ENCODE measurements at places on chromosomes 1 and 21.

- no peak for DNase-seq
Observed at GRCh38 chr1:26302733-26303405, 3.6 kb downstream of the UBXN11 start.

- no peak for DNase-seq
Observed at GRCh38 chr1:44412601-44413000, 7.5 kb downstream of the RNF220 start.

GRCh38 chr1:184965439-184965838, 8.9 kb downstream of the NIBAN1 start:
- DNase-seq = no peak

DNA sequence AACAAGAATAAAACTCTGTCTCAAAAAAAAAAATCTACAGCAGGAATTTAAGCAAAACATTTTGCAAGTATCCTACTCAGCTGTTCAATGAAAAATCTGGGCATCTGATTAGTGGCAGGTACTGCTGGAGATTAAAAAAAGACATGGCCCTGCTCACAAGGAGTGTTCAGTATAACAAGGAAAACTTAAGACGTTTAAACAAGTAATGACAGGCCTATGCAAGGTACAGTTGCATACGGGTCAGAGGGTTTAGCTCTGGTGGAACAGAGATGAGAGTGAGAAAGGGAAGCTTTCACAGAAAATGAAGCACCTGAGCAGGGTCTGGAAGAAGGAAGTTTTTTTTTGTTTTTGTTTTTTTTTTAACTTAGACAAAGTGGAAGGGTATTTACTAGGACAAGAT, 23.0 kb downstream of the SNRNP40 start:
- no peak for DNase-seq

DNA sequence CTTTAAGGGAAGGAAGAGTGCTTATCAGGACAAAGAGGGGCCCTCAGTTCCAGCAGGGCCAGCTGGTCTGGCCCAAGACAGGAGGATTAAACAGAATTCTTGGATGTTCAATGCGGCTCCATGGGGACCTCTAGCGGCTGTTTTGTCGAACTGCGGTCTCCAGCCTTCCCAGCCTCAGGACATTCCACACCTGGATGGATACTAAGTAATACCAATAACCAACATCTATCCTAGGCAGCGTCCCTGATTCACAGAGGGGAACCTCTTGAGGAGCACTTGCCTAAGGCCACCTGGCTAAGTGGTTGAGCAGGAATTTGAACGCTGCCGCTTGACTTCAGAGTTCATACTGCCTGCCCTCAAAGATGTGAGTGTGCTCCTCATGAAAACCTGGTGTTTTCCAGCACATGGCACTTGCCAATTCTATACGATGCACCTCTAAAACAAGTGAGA, 15.5 kb upstream of the CD247 start:
- DNase-seq = peak; percentile 78

DNA sequence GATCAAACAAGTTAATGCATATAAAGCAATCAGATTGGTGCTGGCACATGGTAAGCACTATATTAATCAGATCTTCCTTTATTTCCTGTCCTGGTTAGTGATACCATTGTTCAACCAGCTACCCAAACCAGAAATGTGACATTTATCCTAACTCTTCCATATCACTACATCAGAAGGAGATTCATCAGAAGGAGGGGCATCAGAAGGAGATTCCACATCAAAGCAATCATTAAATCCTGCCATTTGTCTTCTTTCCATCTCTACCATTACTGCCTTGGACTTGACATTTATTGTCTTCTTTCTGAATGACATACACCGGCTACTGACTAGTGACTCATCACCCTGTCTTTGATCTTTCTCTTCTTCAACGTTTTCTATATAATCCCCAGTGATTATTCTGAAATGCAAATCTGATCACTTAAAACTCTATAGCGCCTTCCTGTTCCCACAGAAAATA, 75.0 kb downstream of the DNM3 start:
- no peak for DNase-seq

GRCh38 chr1:171877701-171878100, 36.4 kb downstream of the DNM3 start:
- no peak for DNase-seq

DNA sequence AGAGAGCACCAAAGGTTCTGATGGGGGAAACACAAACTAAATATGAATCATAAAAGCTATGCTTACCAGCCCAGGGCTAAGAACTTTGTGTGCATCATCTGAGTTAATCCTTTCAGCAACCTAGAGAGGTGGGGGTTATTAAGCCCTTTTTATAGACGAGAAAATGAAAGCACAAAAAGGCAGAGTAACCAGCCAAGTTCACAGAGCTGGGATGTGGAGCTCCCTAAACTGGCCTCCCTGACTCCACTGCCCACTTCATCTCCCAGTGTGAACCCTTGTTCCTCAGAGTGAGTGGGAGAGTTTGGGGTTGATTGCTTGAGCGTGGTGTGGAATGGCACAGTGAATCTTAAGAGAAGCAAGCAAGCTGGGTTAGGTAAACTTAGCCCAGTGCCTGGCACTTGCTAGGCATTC, 10.8 kb upstream of the BCAR3 start:
- DNase-seq = no peak

GRCh38 chr1:219296430-219297355, 123.0 kb downstream of the LYPLAL1 start:
- DNase-seq = no peak

DNA sequence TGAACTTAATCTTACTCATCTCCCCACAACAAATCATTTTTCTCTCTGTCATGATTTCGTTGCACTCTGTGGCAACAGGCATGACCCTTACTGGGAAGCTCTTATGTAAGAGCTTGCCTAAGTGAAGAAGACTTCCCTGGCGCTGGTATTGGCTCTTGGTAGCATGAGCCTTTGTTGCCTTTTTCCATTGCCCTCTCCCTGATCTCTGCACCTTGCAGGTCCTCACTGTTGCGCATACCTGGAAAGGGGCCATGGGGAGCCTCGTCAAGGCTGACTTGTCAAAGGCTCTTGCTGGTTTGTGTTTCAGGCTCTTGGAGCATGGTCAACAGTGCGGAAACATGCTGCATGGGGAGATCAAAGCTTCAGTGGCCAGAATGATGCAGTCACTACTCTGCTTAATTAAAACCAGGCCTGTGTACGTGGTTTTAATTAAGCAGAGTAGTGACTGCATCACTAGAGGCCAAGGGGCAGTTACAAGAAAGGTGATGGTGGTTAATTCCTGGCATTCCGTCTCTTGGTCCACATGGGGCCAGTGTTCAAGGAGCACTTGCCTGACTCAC, 141.3 kb downstream of the SPATA46 start:
- DNase-seq = no peak

GRCh38 chr1:22606161-22606560, 30.3 kb upstream of the C1QA start:
- no peak for DNase-seq

DNA sequence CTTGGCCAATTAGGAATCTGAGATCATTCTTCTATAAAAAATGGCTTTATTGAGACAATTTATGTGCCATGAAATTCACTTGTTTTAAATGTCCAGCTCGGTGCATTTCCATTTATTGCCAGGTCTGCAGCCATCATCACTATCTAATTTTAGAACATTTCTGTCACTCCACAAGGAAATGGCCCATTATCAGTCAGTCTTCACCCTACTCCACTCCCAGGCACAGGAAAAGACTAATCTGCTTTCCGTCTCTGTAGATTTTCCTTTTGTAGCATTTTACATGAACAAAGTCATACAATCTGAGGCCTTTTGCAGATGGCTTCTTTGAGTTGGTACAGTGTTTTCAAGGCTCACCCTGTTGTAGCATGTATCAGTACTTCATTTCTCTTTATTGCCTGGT, 27.2 kb downstream of the KIF26B start:
- DNase-seq = no peak

DNA sequence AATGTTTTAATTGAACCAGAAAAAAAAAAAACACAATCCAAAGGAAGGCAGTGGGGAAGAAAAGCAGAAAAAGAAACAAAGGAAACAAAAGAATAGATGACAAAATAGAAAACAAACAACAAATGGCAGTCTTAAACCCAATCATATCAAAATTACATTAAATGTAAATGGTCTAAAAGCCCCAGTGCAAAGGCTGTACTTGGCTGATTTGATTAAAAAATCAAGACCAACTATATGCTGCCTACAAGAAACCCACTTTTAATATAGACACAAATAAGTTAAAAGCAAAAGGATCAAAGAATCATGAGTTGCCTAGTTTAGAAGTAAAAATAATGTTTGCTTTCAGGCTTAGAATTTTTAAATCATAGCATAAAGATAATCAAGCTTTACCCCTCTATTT, 19.8 kb upstream of the C1orf115 start:
- DNase-seq = no peak
